Urinary bladder (tissue), 4 donors: ENCODE measurements at places on chromosomes 5 and 9. TPM values are rescaled to one million over a fixed set of nuclear protein-coding genes. Genes with fewer than 3 reads are reported as not detected.

Gene CCDC112
- 11.3 TPM for total RNA-seq

Gene DNAH5
- total RNA-seq = 0.48 TPM

Gene PCDHA9
- total RNA-seq = 0.90 TPM

Gene KCNN2
- 22.3 TPM for total RNA-seq

Gene JMY
- 38.3 TPM for total RNA-seq
